ENCODE measurements at places on chromosomes 3 and 15. TPM values are rescaled to one million over a fixed set of nuclear protein-coding genes. Genes with fewer than 3 reads are reported as not detected.
A peak's percentile ranks its signal among the peaks of the same experiment; 100 is the strongest.

The LPP gene
- 51.3 TPM for total RNA-seq

The PTPRG gene
- total RNA-seq, result not detected

The UROC1 gene
- 0.13 TPM for total RNA-seq

DNA sequence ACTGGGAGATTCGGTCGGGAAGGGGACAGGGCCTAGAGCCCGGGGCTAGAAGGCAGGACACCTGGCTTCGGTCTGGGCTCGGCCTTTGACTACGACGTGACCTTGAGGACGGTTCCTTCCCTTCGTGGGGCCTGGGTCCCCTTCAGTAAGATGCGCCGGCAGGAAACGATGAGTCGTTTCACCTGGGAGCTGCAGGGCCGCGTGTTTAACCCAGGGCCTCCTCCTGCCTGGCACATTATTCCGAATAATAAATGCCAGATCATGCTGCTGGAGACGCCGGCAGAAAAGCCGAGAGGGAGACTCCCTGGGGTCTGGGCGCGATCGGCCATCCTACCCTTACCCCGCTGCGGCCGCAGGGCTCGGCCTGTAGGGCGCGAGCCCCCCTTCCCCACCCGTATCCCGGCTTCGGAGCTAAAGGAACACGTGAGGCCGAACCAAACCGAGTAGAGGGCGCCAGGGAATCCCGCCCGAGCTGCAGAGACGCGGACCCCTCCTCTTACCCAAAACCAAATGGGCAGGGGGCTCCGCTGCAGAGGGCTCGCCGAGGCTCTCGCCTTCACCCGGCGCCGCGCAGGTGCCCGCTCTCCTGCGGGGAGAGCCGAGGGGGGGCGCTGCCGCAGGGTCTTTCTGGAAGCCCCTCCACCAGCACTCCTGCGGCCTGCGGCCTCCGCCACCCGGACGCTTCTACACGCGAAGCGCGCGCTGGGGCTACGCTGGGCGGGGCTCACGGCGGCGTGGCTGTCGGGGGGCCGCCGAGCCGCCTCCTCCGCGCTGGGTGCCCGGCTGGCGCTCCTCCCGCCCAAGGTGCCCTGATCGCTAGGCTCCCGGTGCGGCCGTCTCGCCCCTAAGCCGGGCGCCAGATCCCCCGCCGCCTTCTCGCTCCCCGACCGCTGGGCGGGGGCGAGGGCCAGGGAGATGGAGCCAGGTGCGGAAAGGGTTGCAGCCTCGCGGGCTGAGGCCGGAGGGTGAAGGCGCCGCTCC is at the start of gene BDH1:
TSS of gene BDH1 (minus strand) at position 688 of the 981 bp plus-strand sequence. CDS start 9,525 bp downstream, outside the sequence.
- DNase-seq, result peak; percentile 83

DNA sequence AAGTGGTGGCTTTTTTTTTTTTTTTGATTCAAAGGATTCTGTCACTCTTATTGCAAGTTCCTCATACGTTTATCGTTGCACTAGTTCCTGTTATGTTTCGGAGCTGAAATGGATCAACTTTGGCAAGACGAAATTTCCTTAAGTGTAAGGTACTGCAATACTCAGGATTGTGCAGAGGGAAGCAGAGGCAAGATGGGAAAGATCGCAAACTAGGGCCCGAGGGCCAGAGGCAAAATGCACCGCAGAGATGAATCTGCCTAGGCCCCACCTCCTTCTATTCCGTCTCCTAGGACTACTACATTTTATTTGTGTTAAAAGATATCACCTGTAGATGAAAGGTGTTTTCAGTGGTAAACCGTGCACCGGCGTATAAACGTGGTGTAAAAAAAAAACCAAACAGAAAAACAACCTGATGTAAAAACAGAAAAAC is 331 bp downstream of the RNU6-1 start:
- DNase-seq, result peak; percentile 54

GRCh38 chr15:68365770-68366169 is 66.2 kb downstream of the ITGA11 start:
- DNase-seq, result no peak

GRCh38 chr3:177345049-177345972 is 148.0 kb upstream of the TBL1XR1 start:
- peak; percentile 78 for DNase-seq

Measured in activated CD8-positive, alpha-beta T cell treated with anti-CD3 and anti-CD28 coated beads, Interleukin-2, amount 10 ng/mL, durations not matched to agents 7 days and 5 days (primary cell).